Sigmoid colon (tissue), 7 donors: ENCODE measurements at places on chromosomes 3 and 15.

- DNase-seq, result no peak
- no peak overlapping the region for H3K4me3 ChIP-seq
- no peaks in the 10 kb centered on the region for H3K27me3 ChIP-seq
Observed at GRCh38 chr3:14438929-14439328, 36.5 kb downstream of the SLC6A6 start.

DNA sequence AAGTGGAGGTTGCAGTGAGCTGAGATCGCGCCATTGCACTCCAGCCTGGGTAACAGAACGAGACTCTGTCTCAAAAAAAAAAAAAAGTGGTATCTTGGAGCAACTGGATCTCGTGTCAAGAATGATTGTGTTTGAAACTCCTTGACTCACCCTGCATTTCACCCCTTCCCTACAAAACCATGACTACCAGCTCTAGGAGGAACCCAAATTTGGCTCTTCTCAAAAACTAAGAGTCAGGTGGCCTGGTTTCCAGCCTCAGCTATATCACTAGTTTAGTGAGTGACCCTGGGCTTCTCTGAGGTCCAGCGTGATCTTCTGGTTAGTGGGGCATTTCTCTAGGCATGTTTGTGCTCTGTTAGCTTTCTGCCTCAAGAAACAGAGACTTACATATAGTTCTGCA is 222.1 kb downstream of the FAM43A start:
- H3K27me3 ChIP-seq, result no peaks in the 10 kb centered on the region
- H3K36me3 ChIP-seq, result no peaks in the 10 kb centered on the region
- H3K4me3 ChIP-seq, result no peak overlapping the region

DNA sequence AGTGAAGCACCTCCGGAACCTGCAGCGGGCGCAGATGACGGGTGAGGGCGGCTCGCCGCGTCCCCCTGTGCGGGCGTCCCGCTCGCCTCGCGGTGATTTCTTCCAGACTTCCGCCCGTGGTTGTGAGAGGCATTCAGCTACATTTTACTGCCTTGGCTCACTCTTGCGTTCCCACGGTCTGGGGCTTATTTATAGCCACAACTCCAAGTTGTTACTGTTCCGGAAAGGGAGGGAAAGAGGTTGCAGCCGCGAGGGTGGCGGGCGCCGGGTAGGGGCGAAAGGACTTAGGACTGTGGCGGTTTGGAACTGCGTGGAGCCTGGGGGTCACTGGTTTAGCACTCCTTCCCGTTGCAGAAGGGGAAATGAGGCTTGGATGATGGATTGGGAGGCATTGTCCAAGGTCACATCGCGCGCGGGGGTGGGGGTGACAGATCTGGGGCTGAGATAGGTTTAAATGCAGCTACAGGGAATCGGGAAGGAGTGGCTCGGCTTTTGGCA is 1.1 kb downstream of the HES1 start:
- peak; percentile 91 for DNase-seq
- no peaks in the 10 kb centered on the region for H3K4me1 ChIP-seq
- H3K4me3 ChIP-seq, result peak overlapping the region; percentile 56
- H3K27me3 ChIP-seq, result no peaks in the 10 kb centered on the region
- peak overlapping the region; percentile 90 for H3K27ac ChIP-seq

DNA sequence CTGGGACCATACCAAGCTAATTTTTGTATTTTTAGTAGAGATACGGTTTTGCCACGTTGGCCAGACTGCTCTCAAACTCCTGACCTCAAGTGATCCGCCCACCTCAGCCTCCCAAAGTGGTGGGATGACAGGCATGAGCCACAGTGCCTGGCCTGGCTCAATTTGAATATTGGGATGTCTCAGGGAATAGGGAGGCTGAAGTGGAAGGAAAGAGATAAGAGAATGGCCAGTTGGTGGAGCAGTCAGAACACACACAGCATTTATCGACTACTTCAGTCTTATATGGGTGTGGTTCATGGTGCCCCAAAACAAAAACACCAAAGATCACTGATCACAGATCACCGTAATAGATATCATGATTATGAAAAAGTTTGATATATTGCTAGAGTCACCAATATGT is 144.4 kb downstream of the GMNC start:
- no peaks in the 10 kb centered on the region for H3K4me1 ChIP-seq
- DNase-seq, result no peak
- H3K27me3 ChIP-seq, result no peaks in the 10 kb centered on the region
- no peak overlapping the region for H3K27ac ChIP-seq
- no peaks in the 10 kb centered on the region for H3K36me3 ChIP-seq

- H3K27ac ChIP-seq, result no peak overlapping the region
- no peaks in the 10 kb centered on the region for H3K36me3 ChIP-seq
Observed at GRCh38 chr3:171044384-171044783, 17.9 kb upstream of the SLC2A2 start.

DNA sequence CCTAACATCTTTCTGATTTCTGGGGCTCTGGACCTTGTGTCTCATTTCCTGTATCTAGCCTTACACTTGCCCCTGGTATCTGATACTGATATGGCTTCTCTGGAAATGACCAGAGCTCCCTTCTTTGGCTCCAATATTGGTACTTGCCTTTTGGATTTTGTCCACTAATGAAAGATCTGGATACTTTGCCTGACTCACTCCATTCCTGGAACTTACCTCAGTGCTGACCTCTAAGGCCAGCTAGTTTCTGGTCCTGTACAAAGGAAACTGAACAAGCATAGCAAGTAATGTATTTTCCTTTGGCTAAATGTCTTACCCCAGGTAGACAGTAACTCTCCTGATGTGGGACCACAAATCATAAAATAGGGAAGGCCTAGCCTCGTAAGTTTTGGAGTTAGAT is 93.8 kb upstream of the SLC4A7 start:
- H3K27me3 ChIP-seq, result no peaks in the 10 kb centered on the region
- H3K4me1 ChIP-seq, result no peaks in the 10 kb centered on the region
- no peak overlapping the region for H3K4me3 ChIP-seq
- H3K27ac ChIP-seq, result no peak overlapping the region
- DNase-seq, result no peak

- no peak for DNase-seq
- H3K27me3 ChIP-seq, result no peaks in the 10 kb centered on the region
- H3K27ac ChIP-seq, result no peak overlapping the region
- H3K4me1 ChIP-seq, result no peaks in the 10 kb centered on the region
- no peaks in the 10 kb centered on the region for H3K36me3 ChIP-seq
Observed at GRCh38 chr3:105277656-105278055, 89.1 kb upstream of the ALCAM start.

GRCh38 chr3:122800706-122801237 is 5.9 kb downstream of the SLC49A4 start:
- no peak overlapping the region for H3K27ac ChIP-seq
- H3K36me3 ChIP-seq, result no peaks in the 10 kb centered on the region
- H3K4me3 ChIP-seq, result no peak overlapping the region
- peaks cover 13% of the 10 kb centered on the region for H3K4me1 ChIP-seq
- no peaks in the 10 kb centered on the region for H3K27me3 ChIP-seq
- no peak for DNase-seq

GRCh38 chr3:10352146-10352911 is 31.4 kb upstream of the SEC13 start:
- H3K27ac ChIP-seq, result no peak overlapping the region
- no peak for DNase-seq
- no peaks in the 10 kb centered on the region for H3K36me3 ChIP-seq
- no peaks in the 10 kb centered on the region for H3K27me3 ChIP-seq

DNA sequence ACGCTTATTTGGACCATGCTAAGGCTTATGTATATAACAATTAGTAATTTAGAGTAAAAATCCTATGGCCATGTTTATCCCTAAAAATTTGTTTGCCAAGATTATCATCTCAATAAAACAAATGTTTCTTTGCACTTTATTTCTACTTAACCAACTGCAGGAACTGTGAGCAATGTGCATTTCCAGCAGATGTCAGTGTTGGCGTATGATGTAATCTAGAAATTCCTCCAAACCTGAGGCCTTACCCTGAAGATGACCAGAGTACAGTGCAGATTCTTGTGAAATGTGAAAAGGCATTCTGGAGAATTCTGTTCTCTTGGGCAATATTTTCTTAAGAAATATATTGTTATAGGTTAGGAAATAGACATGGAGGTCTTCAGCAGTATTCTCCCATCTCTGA is 205.9 kb downstream of the MBNL1 start:
- H3K4me3 ChIP-seq, result no peak overlapping the region
- no peaks in the 10 kb centered on the region for H3K27me3 ChIP-seq
- no peaks in the 10 kb centered on the region for H3K36me3 ChIP-seq
- no peak for DNase-seq
- H3K27ac ChIP-seq, result no peak overlapping the region

DNA sequence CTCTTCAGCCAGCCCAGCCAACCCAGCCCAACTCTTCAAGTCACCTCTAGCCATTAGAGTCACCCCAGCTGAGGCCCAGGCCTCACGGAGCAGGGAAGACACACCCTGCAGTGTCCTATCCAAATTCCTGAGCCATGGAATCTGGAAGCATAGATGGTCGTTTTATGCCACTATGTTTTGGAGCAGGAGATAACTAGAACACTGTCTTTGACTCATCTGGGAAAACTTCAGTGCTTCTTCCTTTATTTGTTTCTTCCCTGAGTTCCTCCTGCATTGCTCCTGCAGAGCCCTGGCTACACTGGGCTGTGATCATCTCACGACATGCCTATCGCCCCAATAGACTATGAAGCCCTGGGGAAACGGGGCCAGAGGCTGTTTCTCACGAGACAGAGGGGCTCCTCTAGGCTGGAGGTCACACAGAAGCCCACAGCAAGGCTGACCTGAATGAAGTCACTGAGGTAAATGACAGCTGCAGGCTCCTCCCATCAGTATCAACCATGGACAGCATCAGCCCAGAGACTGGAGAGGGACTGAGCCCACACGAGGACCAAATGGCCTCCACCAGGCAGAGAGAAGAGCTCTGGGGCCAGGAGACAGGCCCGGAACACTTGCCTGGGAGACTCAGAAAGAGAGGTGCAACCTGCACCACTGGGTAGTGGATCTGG is 22.7 kb downstream of the CRABP1 start:
- no peak for DNase-seq
- peaks cover 37% of the 10 kb centered on the region for H3K4me1 ChIP-seq
- H3K4me3 ChIP-seq, result no peak overlapping the region
- H3K27ac ChIP-seq, result no peak overlapping the region
- H3K36me3 ChIP-seq, result no peaks in the 10 kb centered on the region
- no peaks in the 10 kb centered on the region for H3K27me3 ChIP-seq

- no peaks in the 10 kb centered on the region for H3K4me1 ChIP-seq
- H3K4me3 ChIP-seq, result no peak overlapping the region
- H3K27me3 ChIP-seq, result no peaks in the 10 kb centered on the region
- H3K36me3 ChIP-seq, result no peaks in the 10 kb centered on the region
- DNase-seq, result no peak
Observed at GRCh38 chr15:38190501-38190900, 62.1 kb upstream of the SPRED1 start.

GRCh38 chr15:52236013-52236412 is 44.8 kb upstream of the GNB5 start:
- H3K4me3 ChIP-seq, result no peak overlapping the region
- no peak overlapping the region for H3K27ac ChIP-seq
- H3K4me1 ChIP-seq, result no peaks in the 10 kb centered on the region
- no peaks in the 10 kb centered on the region for H3K36me3 ChIP-seq

DNA sequence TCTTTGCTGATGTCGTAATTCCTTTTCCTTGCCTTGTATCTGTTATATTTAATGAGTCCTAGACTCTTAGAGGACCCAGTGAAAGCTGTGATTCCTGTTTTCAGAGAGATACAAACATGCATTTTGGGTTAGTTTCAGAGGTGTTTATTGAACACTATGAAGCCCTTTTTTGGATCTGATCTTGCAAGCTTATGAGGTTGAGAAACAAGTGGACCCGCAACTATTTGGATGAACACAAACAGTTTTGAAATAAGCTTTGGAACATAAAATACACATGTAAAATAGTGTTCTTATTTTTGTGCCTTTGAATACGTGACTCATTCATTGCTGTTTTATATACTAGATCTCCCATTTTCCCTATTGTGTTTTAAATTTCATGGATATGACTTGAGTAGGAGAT is 33.5 kb downstream of the SNRK start:
- no peak overlapping the region for H3K27ac ChIP-seq
- no peaks in the 10 kb centered on the region for H3K36me3 ChIP-seq
- H3K4me3 ChIP-seq, result no peak overlapping the region
- DNase-seq, result no peak
- H3K4me1 ChIP-seq, result no peaks in the 10 kb centered on the region

DNA sequence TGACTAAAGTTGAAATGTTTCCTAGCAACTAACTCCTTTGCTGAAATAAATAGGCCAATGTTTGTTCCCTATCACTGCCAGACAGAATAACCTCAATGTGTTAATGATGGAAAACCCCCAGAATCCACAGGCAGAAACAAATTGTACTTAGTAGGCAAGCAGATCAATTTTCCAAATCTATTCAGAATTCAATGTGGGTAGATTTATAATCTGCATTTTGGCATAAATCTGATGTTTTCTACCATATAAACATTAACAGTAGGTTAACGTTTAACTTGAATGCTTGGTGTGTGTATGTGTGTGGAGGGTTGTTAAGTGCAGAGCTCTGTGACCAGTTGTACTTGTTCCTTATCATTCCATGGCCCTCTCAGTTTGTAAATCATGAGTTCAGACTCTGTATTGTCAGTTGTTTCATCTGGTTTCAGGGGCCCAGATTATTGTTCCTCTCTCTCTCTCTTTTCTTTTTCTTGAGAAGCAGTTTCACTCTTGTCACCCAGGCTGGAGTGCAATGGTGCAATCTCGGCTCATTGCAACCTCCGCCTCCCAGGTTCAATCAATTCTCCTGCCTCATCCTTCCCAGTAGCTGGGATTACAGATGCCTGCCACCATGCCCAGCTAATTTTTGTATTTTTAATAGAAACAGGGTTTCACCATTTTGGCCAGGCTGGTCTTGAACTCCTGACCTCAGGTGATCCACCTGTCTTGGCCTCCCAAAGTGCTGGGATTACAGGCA is 32.8 kb downstream of the PLSCR1 start:
- H3K4me1 ChIP-seq, result peaks cover 6% of the 10 kb centered on the region
- no peaks in the 10 kb centered on the region for H3K27me3 ChIP-seq
- DNase-seq, result no peak
- no peak overlapping the region for H3K4me3 ChIP-seq

GRCh38 chr3:29486096-29486495 is 205.2 kb downstream of the RBMS3 start:
- H3K4me1 ChIP-seq, result peaks cover 14% of the 10 kb centered on the region
- DNase-seq, result no peak
- no peaks in the 10 kb centered on the region for H3K36me3 ChIP-seq
- H3K27ac ChIP-seq, result no peak overlapping the region
- H3K4me3 ChIP-seq, result no peak overlapping the region

- no peaks in the 10 kb centered on the region for H3K4me1 ChIP-seq
- H3K27ac ChIP-seq, result no peak overlapping the region
- DNase-seq, result no peak
- H3K27me3 ChIP-seq, result no peaks in the 10 kb centered on the region
- H3K36me3 ChIP-seq, result no peaks in the 10 kb centered on the region
Observed at GRCh38 chr3:86519819-86520218, 471.1 kb downstream of the VGLL3 start.

- no peaks in the 10 kb centered on the region for H3K4me1 ChIP-seq
- no peak for DNase-seq
- H3K36me3 ChIP-seq, result no peaks in the 10 kb centered on the region
- no peak overlapping the region for H3K27ac ChIP-seq
- no peaks in the 10 kb centered on the region for H3K27me3 ChIP-seq
Observed at GRCh38 chr3:77795013-77795412, 755.1 kb downstream of the ROBO2 start.

GRCh38 chr3:47994180-47994579 is 22.0 kb downstream of the MAP4 start:
- H3K27me3 ChIP-seq, result no peaks in the 10 kb centered on the region
- H3K4me3 ChIP-seq, result no peak overlapping the region
- peaks cover 24% of the 10 kb centered on the region for H3K4me1 ChIP-seq
